Fibroblast of upper back skin (primary cell): ENCODE measurements at places on chromosomes 2 and 18.

DNA sequence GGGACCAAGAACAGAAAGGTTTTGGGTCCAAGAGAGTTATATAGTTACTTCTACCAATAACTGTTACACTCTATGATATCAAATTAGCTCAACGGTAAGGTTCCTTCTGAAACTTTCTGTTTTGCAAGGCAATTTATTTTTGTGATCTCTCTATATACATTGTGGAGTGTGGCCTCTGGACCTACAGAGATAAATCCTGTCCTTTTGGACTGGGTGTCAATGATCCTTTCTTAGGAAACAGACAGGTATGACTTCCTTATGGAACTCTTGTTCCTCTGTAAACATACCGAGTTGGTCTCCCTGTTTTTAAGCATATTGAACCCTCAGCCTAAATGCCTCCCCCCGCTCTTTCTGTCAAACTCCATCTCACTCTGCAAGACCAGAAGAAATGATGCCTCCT lies 1117.8 kb downstream of the BCL11A start:
- no peak for DNase-seq

GRCh38 chr2:6927753-6928152 lies 10.5 kb downstream of the RNF144A start:
- DNase-seq = no peak

DNA sequence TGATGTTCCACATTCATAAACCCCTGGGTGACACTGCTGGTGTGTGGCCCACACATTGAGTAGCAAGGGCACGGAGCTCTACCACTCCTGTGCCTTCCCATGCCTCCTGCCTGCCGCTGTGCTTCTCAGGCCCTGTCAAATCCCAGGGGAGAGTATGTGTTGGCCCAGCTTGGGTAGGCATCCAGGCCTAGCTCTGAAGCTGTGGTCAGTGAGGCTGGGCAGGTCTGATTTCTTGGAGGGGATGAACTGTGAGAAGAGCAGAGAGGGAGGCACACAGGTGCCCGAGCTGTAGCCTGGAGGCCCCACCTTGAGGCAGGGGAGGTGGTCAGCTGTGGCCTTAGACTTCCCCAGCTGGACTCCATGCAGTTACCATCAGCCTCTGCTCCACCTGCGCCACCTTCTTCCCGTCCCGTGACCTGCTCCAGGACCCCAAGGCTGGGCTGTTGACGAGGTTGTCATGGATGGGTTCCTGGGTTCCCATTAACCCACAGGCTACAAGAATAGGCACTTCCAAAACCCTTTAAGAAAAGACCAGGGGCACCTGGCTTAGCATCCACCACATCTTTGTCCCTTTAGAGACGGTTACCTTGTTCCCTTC lies 23.6 kb downstream of the MCFD2 start:
- DNase-seq = no peak

DNA sequence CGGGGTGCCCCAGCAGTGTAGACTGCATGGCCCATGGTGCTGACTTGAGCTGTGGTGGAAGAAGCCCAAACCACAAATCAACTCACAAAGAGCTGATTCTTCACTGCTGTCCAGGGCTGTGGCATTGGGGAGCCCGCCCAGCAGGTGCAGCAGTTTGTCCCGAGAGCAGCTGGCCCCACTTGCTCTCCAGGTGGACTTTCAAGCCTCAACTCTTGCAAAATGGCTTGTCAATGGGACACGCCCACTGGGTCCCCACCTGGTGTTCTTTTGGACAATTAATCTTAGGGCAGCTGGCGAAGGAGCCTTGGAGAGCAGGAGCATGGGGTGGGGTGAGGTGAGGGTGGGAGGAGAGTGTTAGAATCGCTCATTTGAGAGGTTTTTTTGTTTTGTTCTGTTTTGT lies 117.9 kb downstream of the MYCN start:
- DNase-seq = no peak

GRCh38 chr18:27447451-27447881 lies 262.4 kb upstream of the CHST9 start:
- DNase-seq = no peak

GRCh38 chr18:48766026-48766425 lies 184.7 kb downstream of the SMAD7 start:
- peak; percentile 44 for DNase-seq

GRCh38 chr18:21808185-21808584 lies 67.6 kb downstream of the MIB1 start:
- DNase-seq = no peak
